OCI-LY7 (cell line): ENCODE measurements at places on chromosomes 7 and 10. TPM values are rescaled to one million over a fixed set of nuclear protein-coding genes. Genes with fewer than 3 reads are reported as not detected.

DNA sequence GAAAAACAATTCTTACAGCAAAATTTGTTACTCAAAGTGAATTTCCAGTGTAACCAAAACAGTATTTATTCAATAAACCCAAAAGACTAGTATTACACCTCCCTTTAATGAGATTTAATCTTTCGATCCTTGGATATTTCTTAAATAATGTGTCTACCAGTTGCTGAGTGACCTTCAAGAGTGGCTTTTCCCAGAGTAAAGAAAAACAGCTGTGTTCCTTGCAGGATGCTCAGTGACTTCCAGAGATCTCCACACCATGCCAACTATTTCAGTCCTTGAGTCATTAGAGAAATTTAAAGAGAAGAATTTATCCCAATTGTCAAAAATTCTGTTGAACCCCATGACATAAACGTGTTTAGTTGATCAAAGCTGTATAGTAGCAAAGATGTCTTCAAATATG is 44.0 kb downstream of the IMMP2L start:
- DNase-seq = no peak

GRCh38 chr10:75542906-75543305 is 111.5 kb downstream of the LRMDA start:
- DNase-seq = no peak

- DNase-seq = no peak
These were observed 24.9 kb downstream of the LRRC20 start for GRCh38 chr10:70357565-70357964.

DNA sequence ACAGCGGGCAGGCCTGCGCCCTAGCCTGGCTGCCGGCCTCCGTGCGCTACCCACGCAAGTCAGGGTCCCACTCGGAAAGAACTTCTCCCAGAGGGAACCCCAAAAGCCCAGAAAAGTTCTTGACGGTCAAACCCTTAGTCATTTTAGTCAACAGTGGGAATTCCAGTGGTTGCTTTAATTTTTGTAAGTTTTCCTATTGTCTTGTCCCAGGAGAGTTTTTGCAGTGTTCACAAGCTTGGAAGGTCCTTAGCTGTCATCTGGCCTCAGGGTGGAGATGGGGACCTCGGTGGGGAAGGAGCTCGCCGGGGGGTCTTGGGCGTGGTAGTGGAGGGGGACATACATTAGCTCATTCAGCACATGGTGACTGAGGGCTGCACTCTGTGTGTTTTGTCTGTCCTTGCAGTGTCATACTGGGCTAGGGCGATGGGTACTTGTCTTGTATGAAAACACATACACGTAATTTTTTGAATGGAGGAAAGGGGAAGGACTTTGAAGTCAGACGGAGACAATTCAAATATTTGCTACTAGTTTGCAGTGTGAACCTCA is 736 bp downstream of the MINDY4 start:
- DNase-seq = no peak

DNA sequence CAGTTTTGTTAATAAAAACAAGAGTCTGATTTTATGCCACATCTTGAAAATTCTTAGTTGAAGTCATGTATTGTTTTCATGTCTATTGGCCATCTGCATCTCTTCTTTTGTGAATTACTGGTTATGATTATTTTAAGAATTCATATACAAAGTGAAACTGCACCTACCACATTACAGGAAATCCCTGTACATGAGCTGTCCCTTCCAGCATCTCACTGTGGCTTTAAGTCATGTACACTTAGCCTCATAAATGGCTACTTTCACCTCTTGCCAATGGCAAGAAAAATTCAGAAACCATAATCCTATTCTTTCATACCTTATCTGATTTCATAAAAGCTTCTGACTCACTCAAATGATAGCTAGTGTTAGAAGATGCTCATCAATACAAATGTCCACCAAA is 48.6 kb downstream of the CRTAC1 start:
- DNase-seq = no peak

GRCh38 chr10:103659674-103660363 is 166.3 kb downstream of the NEURL1 start:
- no peak for DNase-seq

DNA sequence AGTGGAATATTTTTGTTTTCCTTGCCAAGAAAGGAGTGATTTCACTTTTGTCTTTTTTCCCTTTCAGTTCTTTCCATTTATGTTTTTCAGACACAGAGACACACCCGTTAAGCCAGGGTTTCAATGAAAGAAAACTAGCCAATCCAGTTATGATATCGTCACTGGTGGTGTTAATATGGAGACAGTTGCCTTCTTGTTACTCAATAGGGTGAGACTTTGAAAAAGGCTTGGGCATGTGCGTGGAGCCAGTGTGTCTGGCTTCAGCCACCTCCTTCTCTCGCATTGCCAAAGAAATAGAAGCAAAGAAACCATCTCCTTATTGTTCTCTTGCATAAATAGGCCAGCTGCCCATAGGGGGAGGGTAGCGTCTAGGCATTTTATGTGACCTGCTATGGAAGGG is 84.1 kb upstream of the DLX6 start:
- no peak for DNase-seq

DNA sequence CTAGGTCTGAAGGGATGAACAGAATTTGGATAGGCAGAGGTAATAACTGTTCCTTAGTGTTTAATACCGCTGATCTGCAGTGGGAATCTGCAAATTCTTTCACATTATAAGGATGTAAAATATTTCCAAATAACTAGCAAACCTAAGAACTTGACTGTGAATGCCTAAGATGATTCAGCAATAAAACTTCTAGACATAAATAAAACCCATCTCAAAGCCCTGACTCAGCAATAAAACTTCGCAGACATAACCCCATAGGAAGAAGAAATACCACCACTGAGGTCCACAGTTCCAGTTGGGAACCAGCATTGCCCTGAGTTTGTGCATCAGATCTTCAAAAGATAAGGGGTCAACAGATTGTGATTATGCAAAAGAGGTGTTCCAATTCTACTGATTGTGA is 354.2 kb downstream of the GFRA1 start:
- no peak for DNase-seq

DNA sequence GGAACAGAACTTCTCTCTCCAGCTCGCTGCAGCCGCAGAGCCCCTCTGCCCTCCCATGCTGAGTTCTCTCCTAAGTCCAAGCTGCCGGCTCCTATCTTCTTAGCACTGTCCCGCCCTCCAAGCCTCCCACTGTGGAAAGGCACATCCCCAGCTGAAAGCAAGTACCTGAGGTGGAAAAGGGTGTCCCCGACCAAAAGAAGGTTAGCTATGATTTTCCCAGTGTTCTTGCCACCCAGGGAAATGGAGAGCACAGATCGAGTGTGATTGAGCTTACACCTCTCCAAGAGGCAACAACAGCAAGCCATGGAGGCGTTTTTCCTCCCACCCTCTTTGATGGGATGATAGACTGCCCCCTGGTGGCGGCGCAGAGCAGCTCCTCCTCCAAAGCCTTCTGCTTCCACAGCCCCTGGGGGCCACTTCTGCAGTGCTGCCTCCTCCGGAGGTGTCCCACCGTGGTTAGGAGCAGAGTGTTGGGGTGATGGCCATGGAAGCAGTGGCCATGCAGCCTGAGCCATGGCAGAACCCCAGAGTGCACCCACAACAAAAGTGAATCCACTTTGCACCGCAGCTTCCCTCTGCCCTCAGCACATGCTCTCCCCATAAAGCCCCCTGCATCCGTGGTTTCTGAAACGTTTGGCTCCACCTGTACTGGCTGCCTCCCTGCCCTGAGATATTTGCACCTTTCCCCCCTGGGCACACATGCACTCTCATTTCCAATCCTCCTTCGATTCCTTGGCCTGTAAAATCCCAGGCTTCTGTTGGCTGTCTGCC is 143.1 kb upstream of the STK17A start:
- DNase-seq = peak; percentile 71

- no peak for DNase-seq
These were observed 28.8 kb upstream of the SNX13 start for GRCh38 chr7:17968791-17969715.

GRCh38 chr10:118732245-118733165 is 22.3 kb downstream of the CACUL1 start:
- no peak for DNase-seq

- DNase-seq = no peak
These were observed 53.5 kb upstream of the TNS3 start for GRCh38 chr7:47635091-47636080.

Gene NEBL
- 1.1 and 1.3 TPM in 2 replicates for total RNA-seq

Gene FEZF1
- not detected in 2 replicates for total RNA-seq

Gene RELN
- not detected in 2 replicates for total RNA-seq

Gene UCMA
- total RNA-seq = not detected in 2 replicates

Gene OLAH
- total RNA-seq = not detected in 2 replicates

Gene CTAGE15
- not detected in 2 replicates for total RNA-seq

Gene GRID1
- total RNA-seq = 3.1 and 3.7 TPM in 2 replicates

Gene SPDYE5
- total RNA-seq = not detected in 2 replicates

Gene CRHR2
- not detected in 2 replicates for total RNA-seq
